ENCODE measurements at places on chromosomes 4 and X.

- DNase-seq: no peak
Measured at GRCh38 chrX:139194571-139195280, 335.8 kb upstream of the F9 start.

GRCh38 chr4:23135792-23136645, 443.3 kb downstream of the GBA3 start:
- DNase-seq: peak; percentile 26

- DNase-seq: no peak
Measured at GRCh38 chr4:80125252-80126177, 52.5 kb upstream of the ANTXR2 start.

DNA sequence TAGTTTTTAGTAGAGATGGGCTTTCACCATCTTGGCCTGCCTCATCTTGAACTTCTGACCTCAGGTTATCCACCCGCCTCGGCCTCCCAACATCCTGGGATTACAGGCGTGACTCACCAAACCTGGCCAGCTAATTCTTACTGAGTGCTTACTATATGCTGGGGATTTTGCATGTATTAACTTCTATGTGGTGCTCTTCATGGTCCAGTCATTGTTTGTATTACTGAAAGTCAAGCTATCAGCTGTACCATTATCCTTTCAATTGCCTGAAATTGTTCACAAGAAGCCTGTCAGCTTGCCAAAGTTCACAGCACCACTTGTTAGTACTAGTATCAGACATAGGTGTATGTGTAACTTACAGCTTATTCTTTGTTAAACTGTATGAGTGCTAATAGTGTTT, 1272.1 kb downstream of the ARAP2 start:
- no peak for DNase-seq

GRCh38 chr4:41611881-41612871, 74.2 kb downstream of the LIMCH1 start:
- DNase-seq: peak; percentile 14

GRCh38 chr4:154222875-154223274, 268.7 kb downstream of the DCHS2 start:
- DNase-seq: no peak

DNA sequence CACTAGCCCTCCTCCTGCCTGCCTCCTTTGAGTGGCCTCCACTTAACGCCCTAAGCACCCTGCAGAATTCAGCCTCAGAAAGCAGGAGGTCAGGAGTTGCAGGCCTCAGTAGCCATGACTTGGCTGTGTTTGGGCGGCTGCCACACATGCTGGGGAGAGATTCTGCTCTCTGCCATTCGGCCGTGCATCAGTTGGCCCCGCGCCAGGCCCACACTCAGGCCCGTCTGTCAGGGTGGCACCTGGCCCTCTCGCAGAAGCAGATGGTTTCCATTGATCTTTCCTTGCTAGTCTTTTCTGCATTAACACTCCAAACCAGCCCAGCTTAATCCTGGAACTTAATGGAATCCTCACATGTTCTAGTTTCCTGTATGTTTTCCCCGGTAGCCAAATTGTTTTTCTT, 30.7 kb upstream of the ATP6AP2 start:
- no peak for DNase-seq

DNA sequence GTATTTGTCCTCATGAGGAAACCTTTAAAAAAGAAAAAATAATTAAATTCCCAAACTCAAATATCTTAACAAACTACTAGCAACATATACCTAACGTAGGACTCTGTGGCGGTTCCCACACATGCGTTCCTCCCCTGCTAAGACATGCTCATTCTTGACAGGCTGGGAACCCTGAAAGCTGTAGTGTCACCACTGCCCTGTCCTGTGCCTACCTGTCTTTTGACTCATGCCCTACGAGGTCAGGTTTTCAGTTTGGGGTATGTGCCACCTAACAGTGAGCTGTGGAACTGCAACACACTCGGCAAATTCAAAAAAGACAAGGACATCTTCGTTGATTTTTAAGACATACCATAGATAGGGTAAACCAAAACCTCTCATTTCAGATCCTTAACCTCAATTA, 17.8 kb downstream of the IDS start:
- DNase-seq: no peak

DNA sequence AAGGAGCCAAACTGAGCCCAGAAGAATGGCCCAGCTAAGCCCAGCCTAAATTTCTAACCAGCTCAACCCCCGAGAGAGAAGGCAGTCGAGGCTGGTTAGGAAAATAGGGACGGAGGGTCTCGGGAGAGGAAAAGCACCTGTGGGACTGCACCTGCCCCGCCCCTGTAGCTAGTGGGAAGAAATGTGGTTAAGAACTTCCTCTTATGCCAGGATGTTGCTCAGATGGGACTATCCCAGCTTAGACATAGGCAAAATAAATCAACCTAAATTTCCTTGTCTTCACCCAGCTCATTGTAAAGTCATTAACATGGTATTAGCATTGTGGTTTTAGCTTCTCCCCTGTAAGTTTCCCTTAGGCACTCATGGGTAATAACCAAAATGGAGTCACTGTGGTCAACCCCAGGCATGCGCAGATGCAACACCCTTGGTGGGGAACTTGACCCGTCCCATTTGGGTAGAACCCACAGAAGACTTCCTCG, 86.8 kb downstream of the ZNF718 start:
- DNase-seq: no peak

DNA sequence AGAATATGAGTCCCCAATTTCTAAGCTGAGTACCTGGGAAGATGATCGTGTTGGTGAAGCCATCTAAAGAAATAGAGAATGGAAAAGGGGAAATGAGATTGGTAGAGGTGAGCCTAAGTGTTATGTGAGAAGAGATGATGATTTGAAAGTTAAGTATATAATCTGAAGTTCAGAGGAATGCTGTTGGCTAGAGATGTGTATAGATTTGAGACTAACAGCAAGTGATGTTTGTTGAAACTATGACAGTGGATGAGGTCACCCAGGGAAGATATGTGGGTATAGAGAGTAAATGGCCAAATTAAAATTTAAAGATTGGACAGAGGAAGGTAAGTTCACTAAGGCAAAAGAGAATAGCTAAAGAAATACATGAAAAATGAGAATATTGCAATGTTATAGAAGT, 324.2 kb downstream of the MAPK10 start:
- DNase-seq: no peak

GRCh38 chrX:46694549-46694948, 64.4 kb downstream of the SLC9A7 start:
- no peak for DNase-seq

- peak; percentile 59 for DNase-seq
Measured at GRCh38 chr4:73707918-73708577, 32.3 kb upstream of the CXCL8 start.

GRCh38 chrX:132270021-132270420, 50.8 kb upstream of the RAP2C start:
- no peak for DNase-seq

- no peak for DNase-seq
Measured at GRCh38 chr4:76733068-76733771, 164.7 kb downstream of the SOWAHB start.

- no peak for DNase-seq
Measured at GRCh38 chr4:2141762-2142451, 82.8 kb downstream of the NAT8L start.

DNA sequence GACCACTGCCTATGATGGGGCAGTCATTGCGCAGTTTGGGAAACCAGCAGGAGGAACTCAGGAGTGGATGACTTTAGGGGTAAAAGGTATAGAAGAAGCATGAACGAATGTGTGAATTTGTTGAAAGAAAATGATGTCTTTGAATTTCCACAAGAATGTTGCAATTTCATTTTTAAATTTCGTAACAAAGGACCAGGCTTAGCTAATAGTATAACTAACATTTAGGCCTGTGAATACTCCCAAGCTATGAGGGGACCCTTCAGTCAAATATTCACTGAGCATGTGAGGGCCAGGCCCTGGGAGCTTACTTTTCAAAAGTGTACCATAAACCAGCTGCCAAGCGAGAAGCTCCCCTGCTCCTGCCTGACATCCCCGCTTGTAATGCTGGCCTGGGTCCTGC, 5.3 kb downstream of the MPC1L start:
- no peak for DNase-seq

DNA sequence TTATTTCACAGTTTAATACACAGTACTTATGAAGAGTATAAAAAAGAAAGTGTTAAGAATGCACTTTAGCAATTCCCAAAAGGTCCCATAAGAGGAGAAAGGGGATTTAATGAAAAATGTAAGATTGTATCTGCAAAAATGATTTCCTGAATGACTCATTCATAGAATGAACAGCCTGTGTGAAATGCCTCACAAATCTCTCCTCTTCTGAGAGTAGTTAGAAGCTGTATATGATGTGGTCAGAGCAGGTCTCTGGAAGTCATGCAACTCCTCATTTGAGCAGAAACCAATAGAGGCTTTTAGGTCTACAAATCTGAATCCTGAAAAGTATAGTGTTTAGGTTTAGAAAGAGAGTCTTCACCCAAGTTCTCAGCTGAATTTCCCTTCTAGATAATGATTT, 381.3 kb upstream of the INTU start:
- peak; percentile 74 for DNase-seq

DNA sequence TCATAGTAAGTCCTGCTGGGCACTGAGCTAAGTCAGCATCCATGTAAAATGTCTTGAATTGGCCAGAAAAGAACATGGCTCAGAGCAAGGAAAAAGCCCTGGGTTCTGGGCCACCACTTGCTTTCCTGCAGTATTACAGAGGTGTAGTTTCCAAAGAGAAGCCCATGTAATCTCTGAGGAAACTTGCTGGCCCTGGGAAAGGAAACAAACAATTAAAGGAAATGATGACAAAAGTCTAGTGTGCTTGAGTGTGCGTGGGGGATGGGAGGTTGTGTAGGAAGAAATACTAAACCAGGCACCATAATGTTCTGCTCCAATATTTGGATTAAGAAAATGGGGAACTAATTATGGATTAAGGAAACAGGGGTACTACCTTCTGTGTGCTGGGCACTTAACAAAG, 39.5 kb upstream of the SMIM10L2A start:
- no peak for DNase-seq

GRCh38 chrX:13005661-13006473, 31.0 kb downstream of the TMSB4X start:
- no peak for DNase-seq

GRCh38 chr4:128471576-128471975, 184.0 kb upstream of the PGRMC2 start:
- no peak for DNase-seq

DNA sequence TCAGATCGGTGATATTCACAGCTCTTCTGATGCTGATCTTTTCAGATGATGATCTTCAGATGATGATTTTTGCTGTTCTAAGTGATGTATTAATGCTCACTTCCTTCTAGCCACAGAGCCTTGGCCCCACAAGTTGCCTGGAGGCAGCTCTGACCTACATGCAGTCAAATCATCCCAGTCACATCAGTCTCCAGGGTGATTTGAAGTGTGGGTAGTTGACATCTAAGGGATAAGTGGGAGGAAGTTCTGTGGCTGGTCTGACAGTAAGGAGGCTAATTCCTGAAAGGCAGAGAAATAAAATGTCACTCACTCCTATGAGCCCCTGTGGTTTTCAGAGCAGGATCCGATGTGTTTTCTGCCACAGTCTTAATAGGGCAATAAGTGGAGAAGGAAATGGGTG, 79.8 kb upstream of the RPL34 start:
- no peak for DNase-seq

DNA sequence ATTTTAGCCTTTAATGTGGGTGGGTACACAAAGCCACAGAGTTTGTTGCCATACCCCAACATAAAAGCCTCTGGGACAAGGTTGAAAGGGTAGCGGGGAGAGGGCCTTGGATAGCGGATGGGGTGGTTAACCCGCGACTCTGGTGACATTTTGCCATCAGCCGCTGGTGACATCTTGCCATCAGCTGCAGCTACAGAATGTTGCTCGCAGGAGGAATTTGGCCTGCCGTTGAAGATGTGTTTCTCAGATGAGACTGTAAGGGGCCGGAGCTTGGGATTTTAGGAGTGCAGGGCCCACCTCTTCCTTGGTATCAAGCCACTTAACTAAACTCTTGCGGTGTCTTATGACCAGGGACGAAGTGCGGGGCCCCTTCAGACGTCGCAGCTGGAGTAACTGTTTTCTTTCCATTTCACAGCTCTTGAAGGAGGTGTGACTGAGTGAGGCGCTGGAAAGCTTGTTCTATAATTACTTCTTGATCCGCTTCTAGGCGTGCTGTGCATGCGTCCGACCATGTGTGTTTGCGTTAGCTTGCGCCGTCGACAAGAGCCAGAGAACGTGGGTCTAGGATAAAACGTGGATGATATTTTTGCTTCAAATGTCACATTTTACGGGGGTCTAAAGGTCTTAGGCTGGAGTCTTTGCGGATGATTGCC, 820 bp upstream of the RASL11B start:
- DNase-seq: no peak

GRCh38 chrX:145405012-145405411, 157.7 kb downstream of the SPANXN1 start:
- no peak for DNase-seq

GRCh38 chr4:120481756-120482155, 415.1 kb upstream of the MAD2L1 start:
- DNase-seq: peak; percentile 22

GRCh38 chrX:149825424-149825823, 43.7 kb downstream of the MAGEA9 start:
- peak; percentile 0 for DNase-seq

GRCh38 chr4:19686456-19686855, 565.2 kb upstream of the SLIT2 start:
- no peak for DNase-seq

DNA sequence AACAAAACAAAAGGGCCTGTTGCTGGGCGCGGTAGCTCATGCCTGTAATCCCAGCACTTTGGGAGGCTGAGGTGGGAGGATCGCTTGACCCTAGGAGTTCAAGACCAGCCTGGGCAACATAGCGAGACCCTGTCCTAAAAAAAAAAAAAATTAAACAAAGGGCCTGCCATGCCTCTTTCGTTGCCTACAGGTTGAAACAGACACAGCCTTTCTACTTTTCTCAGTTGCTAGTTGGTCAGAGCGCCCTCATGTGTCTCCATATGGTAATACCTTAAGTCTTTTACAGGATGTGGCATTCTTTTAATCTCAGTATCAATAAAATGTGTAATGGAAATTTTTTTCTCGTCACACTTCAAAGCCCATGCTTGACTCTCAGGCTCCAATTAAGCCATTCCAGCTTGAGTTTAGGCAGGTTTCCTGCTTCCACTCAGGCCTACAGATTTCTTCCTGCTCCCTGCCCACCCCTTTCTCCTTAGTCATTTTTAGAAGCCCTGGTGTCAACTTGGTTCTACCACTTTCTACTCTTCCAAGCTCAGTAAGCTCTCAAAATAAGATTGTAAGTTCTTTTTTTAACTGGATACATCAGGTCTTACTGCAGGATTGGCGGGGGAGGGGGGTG, 4.6 kb upstream of the SOWAHD start:
- DNase-seq: no peak

- DNase-seq: no peak
Measured at GRCh38 chrX:73206366-73206765, 8.3 kb downstream of the NAP1L2 start.

DNA sequence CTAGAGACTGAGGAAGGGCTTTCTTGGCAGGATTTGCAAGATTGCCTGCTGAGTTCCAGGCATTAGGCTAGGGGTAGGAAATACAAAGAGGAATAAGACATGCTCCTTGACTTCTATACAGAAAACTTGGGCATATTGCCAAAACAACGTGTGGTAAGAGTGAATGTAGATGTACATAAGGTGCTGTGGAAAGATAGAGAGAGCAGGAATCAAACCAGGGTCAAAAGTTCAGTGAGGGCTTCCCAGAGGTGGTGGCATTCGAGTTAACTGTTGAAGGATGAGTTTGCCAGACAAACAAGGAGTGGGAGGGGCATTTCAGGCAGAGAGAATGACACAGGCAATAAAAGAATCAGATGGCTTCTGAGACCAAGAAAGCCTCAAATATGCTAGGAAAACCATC, 187.9 kb downstream of the KDR start:
- no peak for DNase-seq

Measured in fibroblast of skin of left quadriceps (primary cell).